ENCODE measurements at places on chromosomes 6 and 20. TPM values are rescaled to one million over a fixed set of nuclear protein-coding genes. Genes with fewer than 3 reads are reported as not detected.

The POU5F1 gene
- 1.9 TPM for total RNA-seq

The DHX16 gene
- 46.0 TPM for total RNA-seq

DNA sequence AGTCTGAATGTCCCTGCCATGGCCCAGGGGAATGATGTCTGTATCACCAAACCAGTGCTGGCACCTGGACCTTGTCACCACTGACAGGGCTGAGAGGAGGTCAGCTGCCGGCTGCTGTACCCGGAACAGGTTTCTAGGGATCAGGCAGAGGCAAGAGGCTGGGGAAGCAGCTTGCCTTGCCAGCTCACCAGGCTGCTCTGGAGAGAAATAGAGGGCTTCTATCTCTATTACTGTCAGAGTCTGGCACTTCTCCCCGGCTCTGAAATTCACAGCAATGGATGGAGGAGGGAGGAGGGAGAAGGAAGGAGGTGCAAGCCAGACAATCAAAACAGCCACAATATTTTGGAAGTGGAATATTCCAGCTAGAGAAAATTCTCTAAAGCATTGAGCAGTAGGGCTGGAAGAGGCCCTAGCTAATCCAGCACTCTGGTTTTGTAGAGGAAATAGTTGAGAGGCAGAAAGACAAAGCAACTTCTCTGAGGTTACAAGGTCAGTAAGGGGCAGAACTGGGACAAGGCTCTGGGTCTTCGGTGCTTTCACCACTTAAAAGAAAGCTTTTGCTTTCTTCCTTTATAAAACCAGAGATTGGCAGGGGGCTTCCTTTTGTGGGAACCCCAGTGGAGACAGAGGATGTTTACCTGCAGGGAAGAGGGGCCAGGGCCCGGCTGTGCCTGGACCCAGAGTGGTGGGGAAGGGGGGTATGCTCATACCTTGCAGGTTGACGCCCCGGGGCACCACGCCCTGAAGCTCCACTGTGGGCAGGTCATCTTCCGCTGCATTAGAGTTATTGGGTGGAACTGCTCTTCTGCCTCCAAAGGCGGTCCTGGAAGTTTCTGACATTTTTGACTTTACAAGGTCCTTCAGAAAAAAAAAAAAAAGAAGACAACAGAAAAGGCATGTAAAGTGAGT, 2.4 kb downstream of the F13A1 start:
- H3K4me1 ChIP-seq, result no peaks in the 10 kb centered on the region
- no peak overlapping the region for H3K4me3 ChIP-seq
- H3K36me3 ChIP-seq, result no peaks in the 10 kb centered on the region
- no peak overlapping the region for H3K27ac ChIP-seq

DNA sequence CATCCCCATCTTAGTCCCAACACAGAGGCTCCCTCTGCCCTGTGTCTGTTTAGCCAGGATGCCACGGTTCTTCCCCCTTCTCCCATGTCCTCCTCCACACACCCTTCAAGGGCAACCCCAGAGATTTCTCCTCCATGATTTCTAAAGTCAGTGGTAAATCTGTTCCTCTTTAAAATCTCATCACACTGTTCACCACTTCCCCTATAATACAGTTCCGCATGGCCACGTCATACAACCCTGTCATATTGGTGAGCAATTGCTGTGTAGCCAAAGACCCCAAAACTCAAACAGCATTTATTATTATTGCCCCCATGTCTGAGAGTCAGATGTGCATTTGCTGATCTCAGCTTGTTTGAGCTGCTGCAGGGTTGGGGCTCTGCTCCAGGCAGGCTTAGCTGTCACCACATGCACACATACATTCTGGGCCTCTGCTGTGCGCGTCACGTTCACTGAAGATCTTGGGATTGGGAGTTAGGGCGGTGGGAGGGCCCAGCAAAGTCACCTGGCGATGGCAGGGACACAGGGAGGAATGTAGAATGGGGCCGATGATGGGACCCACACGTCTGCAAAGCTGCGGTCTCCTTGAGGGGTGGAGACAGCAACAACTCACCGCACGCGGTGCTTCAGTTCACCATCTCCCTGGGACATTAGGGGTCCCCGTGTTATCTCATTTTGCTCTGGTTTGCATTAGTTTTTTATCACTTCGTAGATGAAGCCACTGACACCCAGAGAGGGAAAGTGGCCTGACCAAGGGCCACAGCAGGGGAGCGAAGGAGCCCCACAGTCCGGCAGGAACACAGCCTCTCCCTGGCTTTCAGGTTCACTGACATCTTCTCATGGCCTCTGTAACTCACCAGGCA, 36.9 kb upstream of the CD93 start:
- no peaks in the 10 kb centered on the region for H3K27me3 ChIP-seq
- no peaks in the 10 kb centered on the region for H3K36me3 ChIP-seq
- DNase-seq, result no peak
- H3K4me3 ChIP-seq, result no peak overlapping the region
- H3K4me1 ChIP-seq, result no peaks in the 10 kb centered on the region
- no peak overlapping the region for H3K27ac ChIP-seq

DNA sequence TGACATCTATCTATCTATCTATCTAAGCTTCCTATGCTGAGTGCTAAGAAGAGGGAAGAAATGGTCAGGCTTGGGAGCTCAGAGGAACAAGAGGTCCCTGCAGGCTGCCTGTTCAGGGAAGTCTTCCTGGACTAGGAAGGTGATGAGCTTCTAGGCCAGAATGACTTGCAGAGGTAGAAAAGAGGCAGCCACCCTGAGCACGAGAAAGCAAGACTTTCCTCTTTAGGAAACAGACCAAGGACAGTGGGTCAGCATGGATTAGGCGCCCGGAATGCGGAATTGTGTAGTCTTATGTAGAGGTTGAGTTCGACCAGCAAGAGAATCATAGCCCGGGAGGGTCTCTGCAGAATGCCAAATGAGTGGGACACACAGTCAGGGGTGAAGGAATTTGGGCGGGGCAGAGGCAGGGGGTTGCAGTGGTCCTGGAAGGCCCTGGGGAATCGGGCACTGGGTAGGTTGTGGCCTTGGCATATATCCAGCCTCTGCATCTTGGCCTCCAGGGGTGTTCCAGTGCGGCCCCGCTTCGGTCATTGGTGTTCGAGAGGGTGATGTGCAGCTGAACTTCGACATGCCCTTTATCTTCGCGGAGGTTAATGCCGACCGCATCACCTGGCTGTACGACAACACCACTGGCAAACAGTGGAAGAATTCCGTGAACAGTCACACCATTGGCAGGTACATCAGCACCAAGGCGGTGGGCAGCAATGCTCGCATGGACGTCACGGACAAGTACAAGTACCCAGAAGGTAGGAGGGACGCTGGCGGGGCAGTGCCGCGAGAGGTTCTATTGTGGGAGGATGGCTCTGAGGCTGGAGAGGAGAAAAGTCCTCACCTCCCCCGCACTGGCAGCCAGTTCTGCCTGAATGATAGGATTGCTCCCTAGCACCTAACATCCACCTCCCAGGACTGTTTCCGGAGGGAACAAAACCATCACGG, 32.1 kb downstream of the TGM3 start:
- no peak for DNase-seq
- H3K4me1 ChIP-seq, result no peaks in the 10 kb centered on the region
- no peaks in the 10 kb centered on the region for H3K36me3 ChIP-seq
- H3K4me3 ChIP-seq, result no peak overlapping the region
- H3K27me3 ChIP-seq, result peaks cover 16% of the 10 kb centered on the region

GRCh38 chr20:49468412-49468811, 14.1 kb downstream of the KCNB1 start:
- no peaks in the 10 kb centered on the region for H3K4me1 ChIP-seq
- H3K27ac ChIP-seq, result no peak overlapping the region
- H3K4me3 ChIP-seq, result no peak overlapping the region
- peaks cover 19% of the 10 kb centered on the region for H3K27me3 ChIP-seq

DNA sequence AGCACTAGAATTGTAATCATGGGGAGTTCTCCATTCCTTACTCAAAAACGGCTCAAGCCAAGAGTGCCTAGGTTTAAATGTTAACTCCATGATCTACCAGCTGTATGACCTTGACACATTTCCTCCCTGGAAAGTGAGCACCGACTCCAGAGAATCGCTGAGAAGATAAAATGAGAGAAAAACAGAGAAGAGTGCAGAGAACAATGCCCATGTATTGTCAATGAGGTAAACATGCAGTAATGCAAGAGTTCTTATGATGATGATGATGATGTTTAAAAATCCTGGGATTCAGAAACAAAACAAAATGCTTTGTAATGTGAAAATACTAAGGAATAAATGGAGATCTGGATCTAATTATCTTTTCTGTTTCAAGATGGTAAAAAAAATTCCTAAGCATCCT, 64.8 kb upstream of the BEND6 start:
- no peaks in the 10 kb centered on the region for H3K27me3 ChIP-seq
- no peak overlapping the region for H3K27ac ChIP-seq
- no peak for DNase-seq
- H3K4me3 ChIP-seq, result no peak overlapping the region
- peaks cover 16% of the 10 kb centered on the region for H3K36me3 ChIP-seq
- H3K4me1 ChIP-seq, result no peaks in the 10 kb centered on the region

DNA sequence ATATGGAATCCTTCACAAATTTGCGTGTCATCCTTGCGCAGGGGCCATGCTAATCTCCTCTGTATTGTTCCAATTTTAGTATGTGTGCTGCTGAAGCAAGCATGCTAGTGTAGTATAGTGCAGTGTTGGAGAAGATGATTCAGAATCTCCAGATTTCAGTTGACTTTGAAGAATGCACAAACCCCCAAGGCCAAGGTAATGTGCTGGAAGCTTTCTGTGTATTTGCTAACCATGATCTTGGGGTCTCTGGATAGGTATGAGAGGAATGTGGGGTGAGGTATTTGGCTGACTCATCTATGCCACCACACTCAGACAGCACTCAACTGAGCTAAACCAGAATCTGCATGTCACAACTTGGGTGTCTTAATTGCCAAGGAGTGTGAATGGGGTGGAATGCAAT, 42.6 kb upstream of the DEK start:
- no peak overlapping the region for H3K4me3 ChIP-seq
- no peaks in the 10 kb centered on the region for H3K4me1 ChIP-seq
- no peaks in the 10 kb centered on the region for H3K27me3 ChIP-seq
- H3K27ac ChIP-seq, result no peak overlapping the region
- no peak for DNase-seq

DNA sequence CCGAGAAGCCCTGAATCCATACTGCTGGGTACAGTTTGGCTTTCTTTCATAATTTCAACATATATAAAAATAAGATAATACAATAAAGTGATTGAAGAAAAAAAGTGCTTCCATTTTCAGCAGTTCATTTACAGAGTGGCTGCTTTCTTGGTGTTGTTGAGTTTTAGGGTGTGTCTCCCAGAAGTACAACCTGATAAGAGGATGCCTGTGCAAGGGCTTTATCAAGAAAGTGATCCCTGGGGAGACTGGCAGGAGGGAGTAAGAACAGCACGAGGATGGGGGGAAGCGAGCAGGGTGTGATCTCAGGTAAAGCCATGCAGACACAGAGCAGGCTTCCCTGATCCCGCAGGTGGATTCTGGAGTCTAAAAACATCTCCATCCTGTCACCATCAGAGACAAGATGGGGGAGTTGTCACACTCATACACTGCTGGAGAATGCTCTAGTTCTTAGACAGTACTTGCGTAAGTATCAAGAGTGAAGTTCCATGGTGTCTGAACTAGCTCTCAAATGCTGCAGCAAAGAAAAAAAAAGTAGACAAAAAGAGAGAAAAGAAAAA, 395.9 kb downstream of the CDH26 start:
- no peak overlapping the region for H3K27ac ChIP-seq
- H3K36me3 ChIP-seq, result no peaks in the 10 kb centered on the region
- DNase-seq, result no peak
- no peaks in the 10 kb centered on the region for H3K4me1 ChIP-seq
- H3K27me3 ChIP-seq, result no peaks in the 10 kb centered on the region

DNA sequence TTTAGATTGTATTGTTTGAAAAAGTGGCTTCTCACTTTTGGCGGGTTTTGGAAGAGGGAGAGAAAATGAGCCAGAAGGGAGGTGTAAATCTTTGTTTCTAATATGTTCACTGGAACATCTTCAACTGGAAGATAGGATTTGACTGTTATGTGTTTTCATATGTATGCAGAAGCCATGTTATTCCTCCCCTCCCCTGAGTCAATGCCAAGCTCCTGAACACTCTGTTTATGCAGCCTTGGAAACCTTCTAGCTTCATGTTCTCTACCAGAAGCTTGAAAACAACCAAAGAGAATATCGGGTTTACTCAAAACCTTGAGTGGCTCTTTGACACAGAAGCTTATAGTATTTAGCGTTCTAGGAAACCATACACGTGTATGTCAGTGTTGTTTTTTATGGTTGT, 279.1 kb downstream of the PRL start:
- DNase-seq, result no peak
- H3K4me1 ChIP-seq, result no peaks in the 10 kb centered on the region
- no peak overlapping the region for H3K4me3 ChIP-seq
- no peaks in the 10 kb centered on the region for H3K36me3 ChIP-seq

- H3K27ac ChIP-seq, result peak overlapping the region; percentile 91
- no peaks in the 10 kb centered on the region for H3K27me3 ChIP-seq
- H3K36me3 ChIP-seq, result peaks cover 12% of the 10 kb centered on the region
- no peak for DNase-seq
- peaks cover 72% of the 10 kb centered on the region for H3K4me1 ChIP-seq
Observed at GRCh38 chr20:62705627-62706026, 3.0 kb upstream of the NTSR1 start.

- no peaks in the 10 kb centered on the region for H3K36me3 ChIP-seq
- H3K27me3 ChIP-seq, result no peaks in the 10 kb centered on the region
- DNase-seq, result no peak
- H3K27ac ChIP-seq, result no peak overlapping the region
Observed at GRCh38 chr20:38278763-38279162, 18.2 kb upstream of the KIAA1755 start.

DNA sequence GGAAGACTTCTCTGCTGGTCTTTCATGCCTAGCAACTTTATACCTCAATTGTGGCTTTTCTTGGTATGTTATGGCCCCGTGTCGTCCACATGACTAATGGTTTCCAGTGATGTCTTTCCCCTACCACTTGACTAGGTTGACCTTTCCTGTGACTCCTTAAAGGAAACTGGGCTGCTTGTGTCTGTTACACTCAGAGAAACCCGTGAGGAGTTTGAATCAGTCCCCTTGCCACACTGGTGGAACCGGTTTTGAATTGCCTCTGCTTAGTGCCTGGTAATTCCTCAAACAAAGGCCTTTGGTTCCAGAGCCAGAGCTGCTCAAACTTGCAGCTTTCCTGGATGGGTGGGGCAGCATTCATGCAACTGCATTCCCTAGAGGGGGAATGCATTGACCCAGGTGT, 21.9 kb downstream of the ECT2L start:
- H3K4me3 ChIP-seq, result no peak overlapping the region
- H3K27me3 ChIP-seq, result no peaks in the 10 kb centered on the region
- DNase-seq, result peak; percentile 99
- peak overlapping the region; percentile 77 for H3K27ac ChIP-seq
- no peaks in the 10 kb centered on the region for H3K36me3 ChIP-seq
- peaks cover 44% of the 10 kb centered on the region for H3K4me1 ChIP-seq

- H3K4me3 ChIP-seq, result no peak overlapping the region
- peaks cover 6% of the 10 kb centered on the region for H3K4me1 ChIP-seq
- no peak for DNase-seq
- H3K27me3 ChIP-seq, result no peaks in the 10 kb centered on the region
- no peak overlapping the region for H3K27ac ChIP-seq
Observed at GRCh38 chr6:82331031-82331773, 32.4 kb upstream of the TPBG start.

- DNase-seq, result no peak
- H3K4me1 ChIP-seq, result no peaks in the 10 kb centered on the region
- no peaks in the 10 kb centered on the region for H3K36me3 ChIP-seq
- H3K4me3 ChIP-seq, result no peak overlapping the region
Observed at GRCh38 chr6:152804150-152804549, 53.6 kb downstream of the VIP start.
